ENCODE measurements at places on chromosomes 16 and 17.

GRCh38 chr17:81414756-81415516, 19.7 kb downstream of the BAHCC1 start:
- no peak for DNase-seq

- DNase-seq, result no peak
Observed at GRCh38 chr16:71669926-71670536, 44.0 kb downstream of the MARVELD3 start.

DNA sequence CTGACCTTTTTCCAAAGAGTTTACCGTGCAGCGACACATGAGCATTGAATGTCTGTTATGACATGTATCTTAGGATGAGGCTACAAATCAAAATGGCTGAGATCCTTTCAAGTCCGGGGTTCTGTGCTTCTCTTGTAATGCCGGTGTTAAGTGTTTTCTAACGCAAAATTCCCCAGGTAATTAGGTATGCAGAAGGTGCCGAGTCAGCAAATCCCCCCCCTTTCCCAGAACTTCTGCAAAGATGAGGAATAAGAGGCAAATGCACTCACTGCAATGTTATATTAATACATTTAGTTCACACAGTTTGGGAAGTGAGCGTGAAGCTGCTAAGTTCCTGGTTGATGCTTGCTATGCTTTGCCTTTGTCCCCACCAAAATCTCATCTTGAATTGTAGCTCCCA, 36.3 kb upstream of the MLYCD start:
- no peak for DNase-seq

DNA sequence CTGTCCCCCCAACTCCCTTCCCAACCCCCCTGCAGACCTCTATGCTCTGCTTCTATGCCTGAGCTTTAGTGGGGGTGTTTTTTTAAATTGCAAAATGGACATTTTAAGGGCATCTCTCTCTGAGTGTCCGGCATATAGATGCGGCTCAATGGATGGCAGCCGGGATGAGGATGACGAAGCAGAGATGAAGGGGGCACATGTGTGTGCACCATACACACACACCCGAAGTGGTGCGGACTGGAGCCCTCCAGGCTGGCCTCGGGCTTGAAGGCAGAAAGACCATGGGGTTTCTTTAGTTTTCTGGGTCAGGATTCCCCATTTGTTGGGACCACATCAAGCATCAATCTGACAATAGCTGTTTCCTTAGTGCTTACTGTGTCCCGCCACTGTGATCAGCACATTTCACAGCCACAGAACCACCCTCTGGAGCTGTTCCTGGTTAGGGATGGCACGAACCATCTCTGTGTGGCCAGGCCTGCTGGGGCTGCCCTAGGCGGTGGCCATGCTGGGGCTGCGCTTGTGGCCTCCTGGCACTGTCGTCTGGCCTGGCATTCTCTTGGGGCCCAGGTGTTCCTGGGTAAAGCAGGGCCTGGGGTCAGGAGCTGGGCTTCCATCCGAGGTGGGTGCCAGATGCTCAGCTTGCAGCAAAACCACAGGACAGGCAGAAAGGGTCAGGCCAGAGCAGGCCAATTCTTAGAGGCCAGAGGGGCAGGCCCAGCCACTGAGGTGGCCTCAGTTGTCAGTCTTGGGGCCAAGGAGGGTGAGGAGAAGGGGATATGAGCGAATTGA, 49.9 kb downstream of the NT5M start:
- no peak for DNase-seq

DNA sequence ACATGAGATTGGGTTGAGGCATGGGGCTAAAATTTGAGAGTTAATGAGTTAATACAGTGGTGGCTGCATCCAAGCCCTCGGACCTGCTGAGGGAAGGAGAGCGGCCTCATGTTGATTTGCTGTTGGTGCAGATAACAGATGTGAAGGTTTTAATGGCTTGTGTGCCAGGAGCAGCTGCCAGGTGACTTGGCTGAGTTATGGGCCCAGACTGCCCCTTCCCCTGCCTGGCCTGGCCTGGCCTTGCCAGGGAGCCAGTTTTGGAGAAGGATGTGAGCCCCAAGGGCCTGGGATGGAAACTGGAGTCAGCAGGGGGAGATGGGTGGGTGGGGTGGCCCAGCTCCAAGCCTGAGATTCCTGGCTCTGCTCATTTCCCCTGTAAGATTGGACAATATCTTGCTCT, 230.1 kb downstream of the CBLN1 start:
- DNase-seq, result no peak

DNA sequence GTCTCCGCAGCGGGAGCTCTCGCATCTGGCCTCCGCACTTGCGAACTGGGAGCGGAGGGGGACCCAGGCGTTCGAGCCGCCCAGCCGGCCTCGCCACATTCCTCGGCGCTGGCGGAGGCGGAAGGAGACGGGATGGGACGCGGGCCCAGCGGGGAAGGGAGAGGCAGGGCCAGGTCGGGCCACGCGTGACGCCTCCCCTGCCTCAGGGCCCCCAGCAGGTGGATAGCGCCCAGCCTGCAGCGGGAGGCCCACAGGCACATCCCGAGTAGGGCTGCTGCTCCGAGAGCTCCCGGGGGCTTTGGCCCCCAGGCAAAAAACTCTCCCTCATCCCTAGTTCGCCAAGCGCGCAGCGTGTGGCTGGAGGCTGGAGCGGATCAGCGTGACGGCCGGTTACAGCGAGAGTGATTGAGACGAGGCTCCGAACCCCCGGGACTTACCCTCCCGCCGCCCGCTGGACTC, 800 bp downstream of the PLEKHH3 start:
- DNase-seq, result no peak

DNA sequence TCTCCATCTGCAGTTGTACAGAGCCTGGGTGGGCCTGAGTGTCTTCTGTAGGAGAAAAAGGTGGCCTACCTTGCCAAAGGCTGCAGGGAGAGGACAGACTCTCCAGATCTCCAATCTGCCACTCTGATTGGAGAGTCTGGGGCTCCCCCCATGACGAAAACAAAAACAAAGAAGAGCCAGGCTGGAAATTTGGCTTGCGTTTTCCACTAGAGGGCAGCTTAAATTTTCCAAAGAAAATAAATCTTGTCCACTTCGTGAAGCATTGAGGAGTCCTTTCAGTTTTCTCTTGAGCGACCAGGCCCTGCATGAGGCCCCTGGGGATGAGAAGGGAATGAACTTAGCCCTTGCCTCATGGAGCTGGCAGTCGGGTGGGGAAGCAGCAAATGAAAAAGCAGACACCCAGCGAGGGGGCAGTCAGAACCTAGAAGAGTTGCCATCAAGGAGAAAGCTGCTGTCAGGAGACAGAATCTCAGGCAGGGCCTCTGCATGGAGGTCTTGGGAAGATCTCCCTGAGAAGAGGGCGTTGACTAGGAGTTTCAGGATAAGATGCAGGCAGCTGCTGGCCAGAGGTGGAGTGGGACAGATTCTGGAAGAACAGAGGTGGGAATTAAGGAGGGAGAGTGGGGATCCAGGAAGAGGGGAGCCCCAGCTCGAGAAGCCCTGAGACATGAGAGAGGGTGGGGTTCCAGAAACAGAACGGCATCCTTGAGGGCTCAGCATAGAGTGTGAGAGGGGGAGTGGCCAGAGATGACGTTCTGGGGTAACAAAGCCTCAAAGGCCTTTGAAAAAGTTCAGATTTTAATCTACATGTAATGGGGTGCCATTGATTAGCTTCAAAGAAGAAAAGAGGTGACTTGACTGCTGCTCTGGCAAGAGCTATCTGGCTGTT, 8.4 kb upstream of the SHCBP1 start:
- no peak for DNase-seq

DNA sequence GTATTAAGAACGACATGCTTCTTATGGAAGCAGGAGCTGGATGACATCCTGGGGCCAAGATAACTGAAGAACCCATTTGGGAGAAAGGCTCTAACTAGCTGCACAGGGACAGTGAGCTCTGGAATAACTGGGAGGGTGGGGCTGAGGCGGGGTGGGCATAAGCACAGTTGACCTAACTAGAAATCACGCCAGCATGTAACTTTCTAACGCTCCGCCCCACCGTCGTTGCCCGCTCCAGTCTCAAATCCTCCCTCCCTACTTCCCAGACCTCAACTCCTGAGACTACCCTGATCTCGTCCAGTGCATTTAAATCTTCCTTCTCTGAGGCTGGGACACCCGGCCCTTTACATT, 436 bp downstream of the PHB1 start:
- DNase-seq, result no peak

GRCh38 chr16:89577055-89577759, 1.6 kb downstream of the CPNE7 start:
- no peak for DNase-seq

GRCh38 chr16:83967091-83967490, 953 bp upstream of the NECAB2 start:
- DNase-seq, result no peak

DNA sequence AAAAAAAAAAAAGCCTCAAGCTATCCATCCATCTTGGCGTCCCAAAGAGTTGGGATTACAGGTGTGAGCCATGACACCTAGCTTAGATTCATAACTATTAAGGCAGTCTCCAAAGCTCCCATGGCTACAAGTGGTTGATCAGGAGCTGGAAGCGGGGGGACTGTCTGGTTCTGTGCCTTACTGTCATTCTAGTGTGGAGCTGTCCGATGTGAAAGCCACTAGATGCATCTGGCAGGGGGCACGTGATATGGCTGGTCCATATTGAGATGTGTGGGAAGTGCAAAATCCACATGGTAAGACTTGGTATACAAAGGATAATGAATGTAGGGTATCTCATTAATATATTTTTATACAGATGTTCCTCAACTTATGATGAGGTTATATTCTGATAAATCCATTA, 38.7 kb downstream of the KPNA2 start:
- DNase-seq, result no peak

DNA sequence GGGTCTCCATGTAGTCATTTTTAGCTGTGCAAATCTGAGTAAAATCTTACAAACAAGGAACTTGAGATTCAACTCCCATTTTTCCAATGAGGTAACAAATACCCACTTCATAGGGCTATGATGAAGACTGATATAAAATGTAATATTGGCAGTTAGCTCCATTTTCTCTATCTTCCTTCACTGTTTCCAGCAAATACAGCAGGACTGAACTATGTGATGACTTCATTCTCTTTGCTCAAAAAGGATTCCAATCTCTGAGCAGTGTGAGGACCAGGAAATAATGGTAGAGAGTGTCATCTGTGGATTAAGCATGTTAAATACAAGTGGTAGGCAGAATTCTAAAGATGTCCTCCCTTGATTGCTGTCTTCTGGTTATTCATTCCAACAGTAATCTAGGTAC, 18.3 kb downstream of the RND2 start:
- DNase-seq, result no peak

DNA sequence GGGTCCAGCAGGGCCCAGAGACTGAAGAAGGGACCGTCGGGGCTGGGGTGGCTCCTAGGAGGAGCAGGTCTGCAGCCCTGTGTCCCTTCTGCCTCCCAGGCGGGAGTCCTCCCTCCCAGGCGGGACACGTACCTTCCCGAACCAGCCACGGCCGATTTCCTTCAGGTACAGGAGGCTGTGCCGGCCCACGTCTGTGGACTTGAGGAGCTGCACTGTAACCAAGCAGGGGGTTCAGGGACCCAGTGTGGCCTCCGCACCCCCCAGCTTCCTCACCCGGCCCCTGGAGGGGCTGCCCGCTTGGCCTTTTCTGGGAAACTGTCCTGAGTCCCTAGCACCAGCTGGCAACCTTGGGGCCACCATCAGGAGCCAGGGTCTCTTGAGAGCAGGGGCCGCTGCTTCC, 37.0 kb upstream of the PVALEF start:
- no peak for DNase-seq
